Upper lobe of right lung (tissue), 1 donor: ENCODE measurements at places on chromosomes 5 and 9. TPM values are rescaled to one million over a fixed set of nuclear protein-coding genes. Genes with fewer than 3 reads are reported as not detected.

Gene WDR38
- not detected for total RNA-seq

Gene PCDHGC4
- total RNA-seq: 1.8 TPM

Gene WNT8A
- total RNA-seq: not detected

Gene SLC36A3
- total RNA-seq: not detected

Gene NIPAL4
- total RNA-seq: not detected

Gene INSL6
- total RNA-seq: not detected

Gene SMIM27
- 8.8 TPM for total RNA-seq

GRCh38 chr9:132146039-132146438, 15.8 kb upstream of the NTNG2 start:
- DNase-seq: no peak

DNA sequence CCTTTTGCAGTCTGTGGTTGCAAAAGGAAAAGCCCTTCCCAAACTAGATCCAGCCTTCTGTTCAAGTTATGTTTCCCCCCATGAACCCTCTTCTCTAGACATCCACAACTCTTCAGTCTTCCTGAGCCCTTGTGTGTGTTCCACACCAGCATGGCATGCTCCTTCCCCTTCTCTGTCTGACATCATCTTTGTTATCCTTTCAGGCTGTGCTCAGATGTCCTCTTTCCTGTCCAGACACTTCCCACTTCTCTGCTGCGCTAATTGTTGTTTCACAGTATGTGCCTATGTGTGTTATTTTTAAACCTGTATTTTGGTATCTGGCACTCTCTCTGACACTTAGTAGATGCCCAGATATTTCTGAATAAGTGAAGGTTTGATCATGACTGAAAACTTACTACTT, 38.2 kb downstream of the FOCAD start:
- no peak for DNase-seq

DNA sequence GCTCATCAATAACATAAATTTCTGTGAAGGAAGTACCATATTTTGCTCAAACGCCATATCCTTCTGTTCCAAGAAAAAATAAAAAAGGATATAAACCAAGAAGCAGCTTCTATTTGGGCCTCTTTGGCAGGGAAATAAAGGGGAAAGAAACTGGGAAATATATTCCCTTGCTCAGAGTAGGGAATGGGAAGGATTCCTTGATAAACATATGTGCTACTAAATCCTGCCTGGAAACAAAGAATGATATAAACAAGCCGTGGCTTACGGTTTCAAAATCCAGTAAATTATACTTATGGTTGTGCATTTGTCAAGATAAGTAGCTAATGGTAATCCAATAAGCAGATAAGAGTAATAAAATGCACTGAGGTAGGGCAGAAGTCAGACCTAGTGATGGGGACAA, 481.6 kb downstream of the NTRK2 start:
- DNase-seq: no peak

- DNase-seq: no peak
These were observed 23.4 kb downstream of the MINAR2 start for GRCh38 chr5:129771058-129771838.

GRCh38 chr5:153551537-153552079, 61.1 kb downstream of the GRIA1 start:
- DNase-seq: no peak

DNA sequence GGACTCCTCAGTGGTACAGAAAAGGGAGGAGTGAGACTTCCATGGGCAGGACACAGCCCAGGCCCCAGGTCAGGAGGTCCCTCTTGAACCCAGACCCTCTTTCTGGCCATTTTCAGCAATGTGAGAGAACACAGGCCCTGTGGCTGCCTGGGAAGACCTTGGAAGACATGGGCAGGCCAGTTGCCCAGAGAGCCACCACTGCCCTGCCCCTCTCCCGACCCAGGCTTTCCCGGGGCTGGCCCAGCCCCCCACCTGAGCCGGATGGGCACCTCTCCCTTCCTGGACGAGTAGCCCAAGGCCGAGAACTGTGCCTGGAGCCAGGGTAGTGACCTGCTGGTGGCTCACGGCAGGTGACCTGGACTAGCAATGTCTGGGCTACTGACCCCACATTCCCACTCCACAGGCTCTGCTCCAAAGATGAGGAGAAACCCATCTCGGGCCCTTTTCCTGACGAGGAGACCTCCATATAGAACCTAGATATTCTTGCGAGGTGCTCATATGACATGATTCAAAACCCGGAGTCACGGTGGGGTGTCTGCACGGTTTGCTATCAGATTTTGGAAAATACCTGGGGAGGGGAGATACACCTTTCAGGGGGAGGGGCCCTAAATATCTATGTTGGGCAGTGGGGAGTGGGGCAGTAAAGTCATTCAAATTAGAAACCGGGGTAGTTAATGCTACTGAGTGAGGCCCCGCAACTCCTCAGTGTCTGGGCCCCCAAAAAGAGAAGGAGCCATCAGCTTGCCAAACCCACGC, 59.4 kb downstream of the ZNF354C start:
- DNase-seq: peak; percentile 37

DNA sequence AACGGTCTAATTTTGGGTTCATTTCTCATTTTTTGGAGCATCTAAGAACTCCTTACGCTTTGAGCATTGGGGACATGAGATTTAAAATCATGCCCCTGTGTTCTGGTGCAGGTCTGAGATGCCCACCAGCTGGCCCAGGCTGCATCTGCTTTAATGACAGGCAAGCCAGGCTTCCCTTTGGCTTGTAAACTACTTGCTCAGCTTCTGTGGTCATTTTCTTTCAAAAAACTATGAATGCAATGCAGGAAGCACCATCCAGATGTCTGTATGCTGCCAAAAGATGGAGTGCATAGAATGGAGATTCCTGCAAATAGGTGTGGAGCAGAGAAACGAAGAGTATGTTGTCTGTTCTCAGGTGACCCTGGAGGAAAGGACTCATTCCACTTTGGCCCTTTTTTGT, 399.9 kb upstream of the ADAMTSL1 start:
- no peak for DNase-seq

DNA sequence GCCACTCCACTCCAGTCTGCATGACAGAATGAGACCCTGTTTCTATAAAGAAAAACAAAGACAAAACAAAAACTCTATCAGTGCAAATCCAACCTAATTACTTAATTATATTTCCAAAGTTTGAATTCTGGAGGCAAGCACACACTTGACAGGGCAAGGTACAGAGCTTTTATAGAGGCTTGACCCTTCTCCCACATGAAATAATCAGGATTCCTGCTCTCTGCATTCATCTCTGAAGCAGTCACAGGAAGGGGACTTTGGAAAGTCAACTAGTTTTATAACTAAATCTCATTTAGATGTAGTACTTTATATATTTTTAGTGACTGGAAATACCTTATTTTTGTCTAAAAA, 91.9 kb upstream of the CHD1 start:
- no peak for DNase-seq

DNA sequence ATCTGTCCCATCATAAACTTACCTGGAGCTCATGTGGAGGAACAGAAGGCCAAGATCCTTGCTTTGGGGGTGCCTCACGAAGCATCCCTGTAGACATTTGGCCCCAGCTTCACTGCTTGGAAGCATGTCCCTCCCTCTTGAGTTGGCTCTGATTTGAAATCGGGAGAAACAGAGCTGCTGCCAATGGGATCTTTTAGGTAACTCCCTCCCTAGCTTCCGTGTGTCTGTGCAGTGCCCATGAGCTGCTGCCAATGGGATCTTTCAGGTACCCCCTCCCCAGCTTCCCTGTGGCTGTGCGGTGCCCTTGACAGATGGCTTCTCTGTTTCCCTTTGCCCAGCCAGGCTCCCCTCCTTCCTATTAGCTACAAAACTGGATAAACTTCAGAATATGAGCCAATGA, 178.0 kb downstream of the NR3C1 start:
- DNase-seq: no peak

GRCh38 chr5:62643556-62644451, 65.2 kb downstream of the LRRC70 start:
- DNase-seq: no peak
